ENCODE measurements at places on chromosomes 5 and 9.

DNA sequence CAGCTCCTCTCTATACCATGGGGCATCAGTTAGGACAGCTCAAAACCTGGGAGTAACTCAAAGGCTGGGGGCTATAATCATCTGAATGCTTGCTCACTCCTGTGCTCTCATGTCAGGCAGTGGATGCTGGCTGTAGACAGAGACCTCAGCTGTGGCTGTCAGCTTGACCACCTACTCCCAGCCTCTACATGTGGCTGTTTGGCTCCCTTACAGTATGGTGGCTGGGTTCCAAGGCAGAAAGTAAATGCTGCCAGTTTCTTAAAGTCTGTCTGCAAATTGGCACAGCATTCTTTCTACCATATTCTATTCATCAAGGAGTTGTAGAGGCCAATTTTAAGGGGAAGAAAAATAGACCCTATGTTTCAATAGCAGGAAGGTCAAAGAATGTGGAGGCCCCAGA, 66.9 kb downstream of the TMC1 start:
- no peak for DNase-seq

GRCh38 chr5:178564811-178565550, 25.2 kb downstream of the COL23A1 start:
- no peak for DNase-seq

GRCh38 chr5:74510476-74511075, 130.0 kb downstream of the ENC1 start:
- no peak for DNase-seq

DNA sequence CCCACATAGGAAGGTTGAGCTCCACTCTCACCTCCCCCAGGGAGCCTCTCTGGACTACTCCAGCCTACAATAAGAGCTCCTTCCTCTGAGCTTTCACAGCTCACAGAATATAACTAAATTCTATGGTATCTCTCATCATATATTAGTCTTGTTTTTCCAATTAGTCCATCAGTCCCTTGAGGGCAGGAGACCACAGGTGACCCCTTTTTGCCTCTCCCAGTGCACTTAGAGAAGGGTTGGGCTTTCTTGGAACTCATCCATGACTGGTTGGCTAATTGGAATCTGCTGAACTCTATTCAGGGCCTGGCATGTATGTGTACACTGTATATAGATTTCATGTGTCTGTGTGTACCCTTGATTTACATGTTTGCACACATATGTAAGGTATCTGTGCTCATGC, 50.4 kb upstream of the ARAP3 start:
- no peak for DNase-seq

DNA sequence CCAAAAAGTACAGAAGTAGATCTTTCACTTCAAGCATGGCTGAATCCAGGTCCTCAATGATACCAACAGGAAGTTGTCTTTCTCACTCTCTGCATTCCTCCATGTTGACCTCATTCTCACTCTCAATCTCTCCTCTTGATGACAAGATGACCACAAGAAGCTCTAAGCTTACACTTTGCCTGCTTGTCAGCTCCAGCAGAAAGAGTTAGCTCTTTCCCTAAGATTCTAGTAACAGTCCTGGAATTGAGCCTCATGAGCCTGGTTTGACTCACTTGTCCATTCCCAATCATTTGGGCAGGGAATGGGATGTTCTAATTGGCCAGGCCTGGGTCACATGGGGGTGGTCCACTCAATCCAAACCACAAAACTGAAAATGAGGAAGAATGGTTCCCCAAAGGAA, 3.3 kb upstream of the CLTA start:
- DNase-seq = peak; percentile 65

DNA sequence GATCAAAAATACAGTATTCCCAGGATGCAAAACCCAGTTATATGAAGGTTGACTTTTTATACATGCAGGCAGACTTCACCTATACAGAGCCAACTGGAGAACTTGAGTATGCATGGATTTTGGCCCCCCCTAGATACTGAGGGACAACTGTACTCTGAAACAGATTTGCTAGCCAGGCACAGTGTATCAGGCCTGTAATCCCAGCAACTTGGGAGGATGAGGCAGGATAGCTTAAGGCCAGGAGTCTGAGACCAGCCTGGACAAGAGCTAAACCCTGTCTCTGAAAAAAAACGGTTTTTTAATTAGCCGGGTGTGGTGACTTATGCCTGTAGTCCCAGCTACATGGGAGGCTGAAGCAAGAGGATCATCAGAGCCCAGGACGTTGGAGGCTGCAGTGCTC, 21.9 kb downstream of the PTBP3 start:
- DNase-seq = no peak

- DNase-seq = no peak
Measured at GRCh38 chr5:1974081-1974480, 91.4 kb upstream of the IRX4 start.

DNA sequence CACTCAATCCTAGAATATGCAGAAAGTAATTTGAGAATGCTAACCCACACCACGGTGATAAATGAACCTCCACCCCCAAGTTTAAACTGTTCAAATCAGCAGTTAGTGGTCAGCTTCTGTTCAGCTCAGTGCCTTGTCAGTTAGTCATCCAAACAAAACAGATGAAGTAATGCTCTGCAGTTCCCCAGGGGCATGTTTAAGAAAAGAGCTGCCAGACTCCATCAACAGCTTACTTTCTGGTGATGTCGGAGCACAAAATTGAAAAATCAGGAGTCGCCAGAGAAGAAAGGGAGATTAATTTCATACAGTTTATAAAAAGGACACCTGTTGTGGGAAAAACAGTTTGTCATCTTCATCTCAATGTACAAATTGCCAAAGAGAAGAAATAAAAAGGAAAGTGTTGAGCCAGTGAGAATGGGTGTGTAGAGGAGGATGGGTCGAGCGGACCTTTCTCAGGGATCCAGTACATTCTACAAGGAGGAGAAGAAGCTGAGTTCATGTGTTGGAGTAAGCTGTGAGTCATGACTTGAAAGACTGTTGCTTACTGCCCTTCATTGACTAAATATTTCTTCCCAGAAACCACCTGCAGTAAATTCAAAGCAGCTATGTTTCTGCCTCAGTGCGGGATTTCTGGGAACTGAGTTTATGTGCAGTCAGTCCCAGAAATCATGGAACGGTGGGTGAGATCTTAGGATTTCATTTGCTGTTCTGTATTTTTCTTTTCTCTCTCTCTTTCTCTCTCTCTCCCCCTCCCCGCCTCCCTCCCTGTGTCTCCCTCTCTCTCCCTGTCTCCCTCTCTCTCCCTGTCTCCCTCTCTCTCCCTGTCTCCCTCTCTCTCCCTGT, 13.7 kb downstream of the TRIO start:
- peak; percentile 90 for DNase-seq

DNA sequence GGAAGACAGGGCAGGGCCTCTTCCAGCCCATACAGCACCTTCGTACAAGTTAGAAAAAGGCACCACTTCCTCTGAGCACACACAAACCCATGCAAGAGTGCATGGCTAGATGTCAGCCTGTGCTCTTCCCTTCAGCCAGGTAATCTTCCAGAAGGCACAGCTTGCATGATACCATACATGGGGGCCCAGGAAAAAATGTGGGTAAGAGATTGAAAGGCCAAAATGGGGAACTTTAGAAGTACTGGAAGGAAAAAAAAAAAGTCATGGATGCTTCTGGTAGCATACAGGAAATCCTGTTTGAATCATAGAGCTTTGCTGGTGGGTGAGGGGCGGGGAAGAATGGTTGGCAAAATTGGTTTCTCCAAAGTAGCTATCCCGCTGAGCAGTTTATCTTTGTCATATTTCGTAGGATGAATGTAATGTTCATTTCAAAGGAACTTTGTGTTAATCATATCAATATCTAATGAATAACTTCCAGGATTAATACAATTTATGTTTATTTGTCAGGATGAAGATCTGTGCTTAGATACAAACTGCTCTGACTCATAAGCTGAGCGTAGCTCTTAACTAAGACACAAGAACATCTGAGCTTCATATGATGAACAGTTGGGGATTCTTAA, 78.2 kb upstream of the MAP3K1 start:
- DNase-seq = no peak

- DNase-seq = no peak
Measured at GRCh38 chr9:2919347-2919746, 75.5 kb upstream of the PUM3 start.

DNA sequence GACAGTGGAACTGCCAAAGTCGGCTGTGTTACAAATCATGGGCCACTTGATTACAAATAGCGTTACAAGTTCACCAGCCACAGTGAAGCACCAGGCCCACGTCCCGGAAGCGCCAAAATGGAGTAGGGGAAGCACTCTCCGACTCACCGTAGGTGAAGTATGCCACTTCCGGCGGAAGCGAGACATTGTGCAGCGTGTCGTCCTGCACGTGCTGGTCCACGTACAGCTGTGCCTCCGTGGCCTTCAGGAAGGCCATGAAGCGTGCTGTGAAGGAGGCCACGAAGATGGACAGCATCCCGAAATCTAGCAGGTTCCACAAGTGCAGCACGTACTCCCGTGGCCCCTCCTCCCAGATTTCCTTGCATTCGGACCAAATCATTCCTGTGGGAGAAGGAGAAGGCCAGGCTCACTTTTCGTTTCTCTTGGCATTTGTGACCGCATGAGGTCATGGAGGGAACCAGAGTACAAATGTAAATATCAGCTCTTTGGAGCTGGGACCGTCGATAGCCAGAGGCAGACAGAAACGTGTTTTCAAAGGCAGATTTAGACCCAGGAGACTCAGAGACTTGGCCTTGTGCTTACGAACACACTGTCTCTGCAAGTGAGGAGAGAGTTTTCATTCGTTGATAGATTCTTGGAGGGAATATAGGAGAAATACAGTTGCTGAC, 58.7 kb upstream of the SMIM32 start:
- DNase-seq = no peak

GRCh38 chr5:122316656-122317055, 4.6 kb downstream of the SNCAIP start:
- no peak for DNase-seq

DNA sequence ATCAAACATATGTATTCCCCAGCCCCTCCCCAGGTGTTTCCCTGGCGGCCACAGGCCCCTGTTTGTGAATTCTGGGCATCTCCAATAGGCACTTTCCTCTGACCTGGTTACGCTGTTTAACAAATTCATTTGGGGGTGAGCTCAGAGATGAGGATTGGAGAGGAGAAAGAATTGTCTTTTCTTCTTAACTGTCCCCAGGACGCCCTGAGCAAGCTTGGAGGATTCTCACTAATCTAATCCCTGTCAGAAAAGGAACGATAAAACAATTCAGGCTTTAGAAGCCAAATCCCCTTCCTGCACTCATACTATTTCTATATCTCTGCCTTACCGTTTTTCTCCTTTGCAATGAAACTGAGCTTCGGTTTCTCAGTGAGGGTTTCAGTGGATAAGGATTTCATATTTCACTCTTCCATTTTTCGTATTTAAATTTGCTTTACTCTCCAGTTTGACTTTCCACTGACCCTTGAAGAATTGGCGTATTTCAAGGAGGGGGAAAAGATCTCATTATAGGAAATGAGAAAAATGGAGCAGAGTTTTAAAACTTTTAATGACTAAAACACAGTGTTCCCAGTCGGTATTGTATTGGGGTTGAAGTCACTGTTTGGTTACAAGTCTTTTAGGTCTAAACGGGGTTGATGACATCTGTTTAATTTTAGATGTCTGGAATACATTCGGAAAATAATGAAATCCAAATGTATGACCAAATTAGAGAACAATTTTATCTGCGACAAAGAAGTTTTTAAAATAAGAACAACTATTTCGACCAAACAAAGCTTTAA, 180.1 kb downstream of the MACROH2A1 start:
- no peak for DNase-seq

- no peak for DNase-seq
Measured at GRCh38 chr9:84305497-84306131, 34.9 kb downstream of the SLC28A3 start.

DNA sequence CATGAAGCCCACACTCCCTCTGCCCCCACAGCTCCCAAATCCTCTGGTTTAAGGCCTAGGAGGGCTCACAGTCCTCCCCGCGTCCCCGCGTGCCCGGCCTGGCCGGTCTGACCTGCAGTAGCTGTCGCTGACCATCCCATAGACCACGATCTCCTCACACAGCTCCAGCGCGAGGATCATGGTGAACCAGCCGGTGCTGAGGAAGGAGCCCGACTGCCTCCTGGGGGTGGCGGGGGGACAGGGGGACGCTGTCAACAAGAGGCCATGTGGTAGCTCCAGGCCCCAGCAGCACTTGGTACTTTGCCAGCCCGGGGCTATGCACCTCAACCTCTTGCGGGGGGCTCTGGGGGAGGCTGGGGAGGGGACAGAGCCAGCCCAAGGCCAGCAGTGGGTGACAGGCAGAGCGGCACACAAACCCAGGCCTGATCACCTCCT, 7.0 kb downstream of the ST6GALNAC4 start:
- DNase-seq = no peak

DNA sequence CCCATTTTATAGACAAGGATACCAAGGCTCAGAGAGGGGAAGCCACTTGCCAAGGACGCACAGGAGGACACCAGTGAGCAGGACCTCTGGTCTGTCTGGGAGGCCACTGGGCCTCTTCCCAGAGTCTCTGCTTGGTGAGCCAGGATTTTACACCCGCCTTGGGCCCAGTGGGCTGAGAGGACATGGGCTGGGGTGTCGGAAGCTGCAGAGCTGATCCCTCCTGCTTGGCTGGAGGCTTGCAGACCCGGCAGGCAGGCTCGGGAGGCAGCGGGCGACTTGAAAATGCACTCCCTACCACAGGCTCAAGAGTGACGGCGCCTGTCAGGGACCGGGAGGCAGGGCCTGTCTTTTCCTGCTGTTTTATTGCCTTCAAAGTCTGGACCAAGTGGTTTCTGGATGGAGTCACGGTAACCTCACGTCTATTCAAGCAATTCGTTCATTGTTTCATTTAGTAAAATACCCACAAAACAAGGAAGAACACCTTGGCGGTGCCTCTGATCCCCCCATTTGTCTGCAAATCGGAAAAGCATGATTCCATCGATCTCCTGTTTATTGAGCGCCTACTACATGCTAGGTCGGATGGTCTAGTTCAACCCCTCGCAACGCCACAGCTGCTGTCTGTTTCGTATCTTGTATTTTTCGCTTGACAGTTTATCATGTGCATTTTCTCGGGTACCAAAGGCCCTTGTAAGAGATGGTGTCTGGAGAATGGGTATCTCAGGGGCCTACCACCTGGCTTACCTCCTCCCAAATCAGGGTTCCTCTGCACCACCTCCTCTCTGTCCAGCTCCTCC, 108.1 kb upstream of the IER5L start:
- DNase-seq = no peak

DNA sequence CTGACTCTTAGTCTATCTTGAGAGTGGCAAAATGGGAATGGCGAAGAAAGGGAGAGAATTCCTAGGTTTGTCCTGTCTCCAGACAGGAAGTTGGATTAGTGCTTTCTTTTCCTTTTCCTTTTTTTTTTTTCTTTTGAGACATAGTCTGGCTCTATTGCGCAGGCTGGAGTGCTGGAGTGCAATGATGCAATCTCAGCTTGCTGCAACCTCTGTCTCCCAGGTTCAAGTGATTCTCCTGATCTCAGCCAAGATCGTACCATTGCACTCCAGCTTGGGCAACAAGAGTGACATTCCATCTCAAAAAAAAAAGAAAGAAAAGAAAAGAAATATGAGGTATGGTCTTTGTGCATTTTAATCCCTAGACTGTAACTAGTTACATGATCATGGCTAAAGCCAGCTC, 12.6 kb upstream of the KIF27 start:
- DNase-seq = peak; percentile 52

DNA sequence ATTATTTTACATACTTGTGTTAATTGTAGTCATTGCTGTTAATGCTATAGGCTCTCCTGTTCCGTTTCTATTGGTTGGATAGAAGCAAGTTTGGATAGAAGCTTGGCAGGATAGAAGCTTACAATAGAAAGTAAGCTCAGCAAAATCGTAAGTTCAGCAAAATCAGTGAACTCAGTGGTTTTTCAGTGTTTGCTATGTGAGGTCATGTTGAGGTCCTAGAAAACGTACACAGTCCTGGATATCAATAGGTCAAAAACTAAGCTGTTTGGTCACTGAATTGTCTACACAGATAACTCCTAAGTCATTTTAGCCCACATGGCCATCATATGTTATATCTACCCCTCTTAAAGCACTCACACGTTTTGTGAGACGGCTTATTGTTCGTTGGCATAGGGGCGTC, 299.4 kb downstream of the MAN2A1 start:
- DNase-seq = no peak

Data from AG09309 (cell line).